ENCODE measurements at places on chromosomes 11 and 22.

GRCh38 chr11:35811783-35812182 lies 132.1 kb upstream of the LDLRAD3 start:
- DNase-seq = no peak

DNA sequence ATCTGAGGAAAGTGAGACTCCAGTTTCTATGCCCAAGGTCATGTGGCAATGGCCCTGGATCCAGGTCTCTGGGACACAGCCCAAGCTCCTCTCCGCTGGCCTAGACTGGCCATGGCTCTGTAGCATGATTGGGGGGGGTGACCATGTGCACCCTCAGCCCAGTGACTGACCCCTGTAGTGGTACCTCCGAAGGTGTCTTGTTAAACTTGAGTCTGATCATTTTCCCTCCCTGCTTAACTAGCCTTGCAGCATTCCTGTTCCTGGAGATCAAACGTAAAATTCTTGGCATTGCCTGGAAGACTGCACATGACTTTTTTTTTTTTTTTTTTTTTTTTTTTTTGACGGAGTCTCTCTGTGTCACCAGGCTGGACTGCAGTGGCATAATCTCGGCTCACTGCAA lies 1116.0 kb downstream of the TBC1D22A start:
- DNase-seq = no peak

GRCh38 chr11:127071606-127072005 lies 71.0 kb upstream of the KIRREL3 start:
- DNase-seq = no peak

- DNase-seq = no peak
These were observed 12.6 kb downstream of the PRSS23 start for GRCh38 chr11:86812981-86813380.

GRCh38 chr11:44592125-44592940 lies 26.9 kb downstream of the CD82 start:
- no peak for DNase-seq

DNA sequence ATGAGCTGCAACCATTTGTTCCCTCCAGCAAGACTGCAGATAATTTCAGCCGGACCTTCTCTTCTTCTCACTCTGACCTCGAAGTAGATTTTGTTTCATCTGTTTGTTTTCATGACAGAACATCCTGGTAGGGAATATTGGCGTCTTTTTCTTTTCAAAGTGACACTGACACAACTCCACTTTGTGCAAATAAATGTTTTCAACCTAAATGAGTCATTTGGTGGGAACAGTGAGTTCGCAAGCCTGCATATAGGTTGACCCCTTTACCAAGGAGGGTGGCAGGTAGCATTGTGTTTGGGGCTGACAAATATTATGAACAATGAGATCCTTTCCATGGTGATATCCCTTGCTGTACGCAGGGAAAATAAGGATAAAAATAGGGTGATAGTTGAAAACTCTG lies 55.0 kb downstream of the LARGE1 start:
- no peak for DNase-seq

All from RCC 7860 (cell line).